ENCODE measurements at places on chromosomes 2 and 18.
A peak's percentile ranks its signal among the peaks of the same experiment; 100 is the strongest.

DNA sequence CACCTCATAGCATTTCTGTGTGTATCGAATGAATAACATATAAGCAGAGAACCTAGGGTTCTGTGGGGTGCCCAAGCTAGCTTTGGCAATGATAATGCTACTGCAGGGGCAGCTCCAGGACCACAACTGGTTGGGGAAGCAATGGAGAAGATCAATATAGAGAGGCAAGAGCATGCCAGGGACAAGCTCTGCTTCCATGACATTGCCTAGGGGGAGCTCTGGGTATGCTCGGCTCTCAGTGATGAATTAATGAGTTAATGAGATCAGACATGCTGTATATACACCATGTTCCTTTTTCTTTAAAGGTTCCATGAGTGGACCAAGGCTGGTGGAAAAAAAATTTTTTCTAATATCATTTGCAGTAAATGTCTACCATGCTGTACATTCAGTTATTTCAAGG lies 618.4 kb downstream of the BCL11A start:
- DNase-seq, result no peak

DNA sequence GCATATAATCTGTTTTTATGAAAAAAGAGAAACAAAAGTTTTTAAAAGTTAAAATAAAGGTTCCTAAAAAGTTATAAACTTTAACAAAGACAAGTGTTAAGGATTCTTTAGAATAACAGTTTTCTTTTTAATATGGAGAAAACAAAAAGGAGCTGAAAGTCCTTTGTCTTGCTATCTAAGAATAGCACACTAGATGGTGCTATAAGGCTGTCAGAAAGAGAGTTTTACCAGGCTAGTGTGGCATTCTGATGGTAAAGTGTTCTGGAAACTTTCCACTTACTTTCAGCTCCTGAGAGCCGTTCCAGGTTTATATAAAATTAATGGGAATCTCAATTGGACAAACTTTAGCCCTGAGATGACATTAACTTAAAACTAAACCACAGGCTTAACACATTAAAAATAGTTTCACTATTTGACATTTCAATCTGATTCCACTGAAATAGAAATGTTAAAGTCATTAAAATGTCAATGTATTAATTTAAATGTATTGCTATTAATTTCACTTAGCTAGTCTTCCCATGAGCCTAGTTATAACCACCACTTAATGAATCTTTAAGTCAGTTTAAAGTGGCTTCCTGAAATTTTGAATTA lies 3.7 kb downstream of the FBXO48 start:
- peak; percentile 62 for DNase-seq

DNA sequence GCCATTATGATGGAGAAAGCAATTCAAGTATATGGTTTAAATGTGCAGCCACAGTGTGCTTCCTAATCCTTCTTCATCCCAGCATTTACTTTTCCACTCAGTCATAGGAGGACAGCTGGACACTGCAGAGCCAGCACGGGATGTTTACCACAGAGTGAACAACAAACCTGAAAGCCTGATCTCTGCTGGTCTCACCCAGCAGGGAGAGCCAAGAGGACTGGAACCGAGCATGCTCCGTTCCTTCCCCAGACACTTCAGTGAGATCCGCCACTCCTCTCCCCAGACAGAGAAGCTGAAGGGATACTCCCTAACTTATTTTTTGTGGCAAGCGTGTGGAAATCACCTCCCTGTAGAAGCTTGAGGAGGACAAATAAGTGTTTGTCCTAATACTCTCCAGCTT lies 23.2 kb upstream of the GORASP2 start:
- no peak for DNase-seq

- DNase-seq, result peak; percentile 53
These were observed 170.7 kb downstream of the CTIF start for GRCh38 chr18:48709371-48710062.

GRCh38 chr2:226831266-226831665 lies 4.6 kb upstream of the RHBDD1 start:
- DNase-seq, result no peak

DNA sequence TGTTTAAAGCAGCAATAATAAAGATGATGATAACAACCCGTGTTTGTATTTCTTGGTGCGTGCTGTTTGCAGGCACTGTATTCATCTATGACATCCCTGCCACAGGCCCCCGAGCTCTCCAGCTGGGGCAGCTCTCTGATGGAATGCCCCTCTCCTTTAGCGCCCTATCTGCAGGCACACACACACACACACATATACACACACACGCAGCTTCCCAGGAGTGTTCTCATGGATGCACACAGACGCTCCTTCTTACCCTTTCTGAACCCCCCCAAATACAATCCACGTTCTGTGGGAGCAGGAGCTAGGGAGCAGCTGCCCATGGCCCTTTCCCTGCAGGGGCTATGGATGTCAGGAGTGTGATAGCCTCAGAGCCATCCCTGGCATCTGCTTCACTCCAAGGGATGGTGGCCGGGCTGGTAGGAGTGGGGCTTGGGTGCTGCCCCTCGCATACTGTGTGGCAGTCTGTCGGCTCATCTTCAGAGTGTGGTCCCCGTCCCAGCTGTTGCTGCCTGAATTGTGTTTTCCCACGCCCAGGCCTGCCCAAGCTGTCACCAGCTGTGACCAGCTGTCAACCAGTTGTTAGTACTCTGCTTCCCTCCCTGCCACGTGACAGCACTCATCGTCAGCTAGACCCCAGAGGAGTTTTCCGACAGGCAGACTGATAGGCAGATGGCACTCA lies 50.8 kb upstream of the MYCN start:
- DNase-seq, result no peak

- no peak for DNase-seq
These were observed 84.2 kb downstream of the ANTXR1 start for GRCh38 chr2:69097148-69097610.

GRCh38 chr2:49286045-49286444 lies 131.7 kb upstream of the FSHR start:
- peak; percentile 40 for DNase-seq

- DNase-seq, result peak; percentile 82
These were observed 2.2 kb downstream of the TGIF1 start for GRCh38 chr18:3451989-3452749.

DNA sequence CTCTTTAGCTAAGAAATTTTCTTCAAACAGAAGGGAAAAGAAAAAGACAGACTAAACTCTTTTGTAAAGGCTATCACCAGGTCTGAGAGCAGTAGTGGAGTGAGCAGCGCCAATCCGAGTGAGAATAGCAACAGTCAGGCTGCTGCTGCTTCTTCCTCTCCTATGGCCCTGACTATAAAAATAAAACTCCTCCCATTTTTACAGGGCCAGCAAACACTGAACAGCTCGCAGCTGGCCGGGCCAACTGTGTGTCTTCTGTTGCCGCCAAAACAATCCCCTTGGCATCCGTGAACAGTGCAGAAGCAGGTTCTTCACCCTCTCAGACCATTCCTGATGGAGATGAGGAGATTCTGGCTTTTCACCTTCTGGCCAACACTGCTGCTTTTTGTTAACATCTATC lies 124.5 kb downstream of the CNTNAP5 start:
- no peak for DNase-seq

Data from mesendoderm (in vitro differentiated cells).